ENCODE measurements at places on chromosomes 2 and 18.

DNA sequence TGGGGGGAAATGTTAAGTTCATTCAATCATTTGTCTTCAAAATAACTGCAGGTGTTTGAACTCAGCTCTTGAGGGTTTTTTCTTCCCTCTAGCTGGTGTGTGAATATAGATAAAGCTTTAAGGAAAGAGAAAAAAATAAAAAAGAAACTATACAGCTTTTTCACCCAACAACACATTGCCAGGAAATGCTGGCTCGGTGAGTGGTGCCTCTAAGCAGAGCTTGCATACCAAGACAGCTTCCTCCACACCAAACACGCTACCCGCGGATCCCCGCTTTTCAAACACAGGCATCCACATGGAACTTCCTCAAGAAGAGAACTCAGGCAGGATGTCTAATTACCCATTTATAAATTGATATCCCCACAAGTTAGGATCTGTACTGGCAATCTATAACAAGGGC, 69.8 kb upstream of the TANK start:
- DNase-seq: peak; percentile 18

- no peak for DNase-seq
Observed at GRCh38 chr2:109335631-109336176, 206.7 kb downstream of the SH3RF3 start.

DNA sequence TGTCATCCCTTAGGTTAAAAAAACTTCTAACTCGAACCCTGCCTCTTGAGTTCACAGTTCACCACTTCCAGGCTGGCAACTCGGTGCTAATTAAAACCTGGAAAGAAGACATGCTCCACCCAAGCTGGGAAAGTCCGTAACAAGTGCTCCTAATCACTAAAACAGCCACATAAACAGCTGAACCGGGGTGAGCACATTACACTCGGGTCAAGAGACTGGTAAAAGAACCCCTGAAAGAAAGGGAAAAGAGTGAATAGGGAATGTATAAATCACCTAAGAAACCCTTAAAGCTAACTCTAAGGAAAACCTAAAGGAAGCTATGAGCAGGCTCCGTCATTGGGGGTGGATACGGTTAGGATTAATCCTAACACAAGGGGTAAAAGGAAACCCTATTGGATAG, 102.0 kb downstream of the HIBCH start:
- no peak for DNase-seq

GRCh38 chr2:168699844-168700417, 102.5 kb upstream of the NOSTRIN start:
- peak; percentile 95 for DNase-seq

DNA sequence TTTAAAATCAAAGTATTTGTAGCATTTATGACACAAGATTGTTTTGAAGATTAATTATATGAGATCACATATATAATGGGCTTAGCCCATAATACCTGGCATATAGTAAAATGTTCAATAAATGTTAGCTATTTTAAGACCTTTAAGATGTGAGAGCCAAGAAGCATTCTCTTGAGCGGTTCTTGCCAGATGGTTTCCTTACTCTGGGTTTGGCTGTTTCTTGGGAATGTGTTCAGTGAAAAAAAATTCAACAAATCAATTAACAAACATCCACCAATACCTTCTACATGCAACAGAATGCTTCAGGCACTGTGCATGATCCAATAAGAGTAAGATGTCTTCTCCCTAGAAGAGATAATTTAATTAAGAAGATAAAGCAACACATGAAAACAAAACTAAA, 230.4 kb downstream of the CMPK2 start:
- no peak for DNase-seq
